Stimulated activated CD8-positive, alpha-beta memory T cell treated with anti-CD3 and anti-CD28 coated beads, Interleukin-4, amount 100 ng/mL, for 4 hours (primary cell): ENCODE measurements at places on chromosomes 3 and 15.

DNA sequence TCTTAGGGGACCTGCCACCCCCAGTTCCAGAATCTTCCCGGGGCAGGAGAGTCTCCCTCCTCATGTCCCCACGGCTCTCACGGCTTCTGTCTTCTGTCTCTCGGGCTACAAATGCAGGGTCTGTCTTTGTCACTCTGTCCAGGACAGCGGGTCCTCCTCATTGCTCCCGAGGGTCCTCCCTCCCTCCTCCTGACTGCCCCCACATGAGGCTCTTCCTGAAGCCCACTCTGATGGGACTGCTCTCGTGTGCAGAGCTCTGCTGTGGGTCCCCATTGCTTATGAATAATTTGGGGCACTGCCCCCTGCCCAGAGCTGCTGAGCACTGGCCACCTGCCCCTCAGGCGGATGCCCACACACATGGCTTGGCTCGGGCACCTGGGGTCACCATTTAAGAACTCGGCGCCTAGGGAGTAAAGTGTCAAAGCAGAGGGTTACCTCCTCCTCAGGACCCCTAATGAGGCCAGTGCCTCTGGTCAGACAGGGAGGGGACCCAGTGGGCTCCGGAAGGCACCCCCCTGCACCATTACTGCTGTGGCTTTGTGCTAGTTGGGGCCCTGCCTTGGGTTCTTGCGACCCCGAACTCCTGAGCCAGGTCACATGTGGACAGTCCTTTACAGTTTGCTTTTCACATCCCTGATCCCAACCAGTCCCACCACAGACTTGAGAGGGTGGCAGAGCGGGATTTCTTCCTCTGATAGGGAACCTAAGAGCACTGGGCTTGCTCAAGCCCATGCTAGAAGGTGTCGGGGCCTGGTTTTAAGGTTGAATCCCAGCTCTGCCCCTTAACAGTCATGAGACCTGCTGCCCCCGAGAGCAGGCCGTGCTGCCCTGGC lies 22.1 kb downstream of the HDAC11 start:
- no peak for DNase-seq

DNA sequence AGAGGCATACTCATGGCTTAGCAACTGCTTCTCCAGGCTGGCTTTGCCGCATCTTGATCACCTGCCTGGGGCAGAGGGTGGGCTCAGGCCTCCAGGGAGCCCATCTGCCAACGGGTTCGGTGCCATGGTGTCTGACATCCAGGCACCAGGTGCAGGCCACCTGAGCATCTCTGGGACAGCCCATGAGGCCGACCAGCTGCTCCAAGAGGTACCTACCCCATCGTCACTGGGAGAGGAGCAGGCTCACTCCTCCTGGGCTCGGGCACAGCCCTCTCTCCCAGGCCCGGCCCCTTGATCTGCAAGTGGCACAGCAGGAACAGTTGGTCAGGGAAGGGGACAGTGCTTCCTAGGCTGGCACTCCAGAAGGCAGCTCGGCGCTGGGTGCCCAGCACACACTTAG lies 21.9 kb downstream of the TPRA1 start:
- no peak for DNase-seq

- no peak for DNase-seq
Measured at GRCh38 chr15:32877252-32878019, 159.6 kb downstream of the GREM1 start.

DNA sequence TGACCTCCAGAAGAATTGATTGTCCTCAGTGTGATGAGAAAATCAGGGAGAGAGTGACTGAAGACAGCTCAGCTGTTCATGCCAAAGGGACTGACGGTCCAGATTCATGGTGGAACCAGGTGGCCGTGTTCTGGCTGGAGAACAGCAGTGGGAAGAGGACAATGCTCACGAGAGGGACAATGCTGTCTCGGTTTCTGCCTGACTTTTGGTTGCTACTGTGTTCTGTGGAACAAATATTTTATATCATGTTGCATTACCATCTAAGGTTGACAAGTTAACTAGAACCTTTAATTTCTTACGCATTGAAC lies 58.0 kb upstream of the ULK4 start:
- DNase-seq = no peak

GRCh38 chr3:86887876-86888275 lies 103.1 kb downstream of the VGLL3 start:
- DNase-seq = no peak

GRCh38 chr3:132346841-132347736 lies 29.9 kb downstream of the ACP3 start:
- DNase-seq = no peak

DNA sequence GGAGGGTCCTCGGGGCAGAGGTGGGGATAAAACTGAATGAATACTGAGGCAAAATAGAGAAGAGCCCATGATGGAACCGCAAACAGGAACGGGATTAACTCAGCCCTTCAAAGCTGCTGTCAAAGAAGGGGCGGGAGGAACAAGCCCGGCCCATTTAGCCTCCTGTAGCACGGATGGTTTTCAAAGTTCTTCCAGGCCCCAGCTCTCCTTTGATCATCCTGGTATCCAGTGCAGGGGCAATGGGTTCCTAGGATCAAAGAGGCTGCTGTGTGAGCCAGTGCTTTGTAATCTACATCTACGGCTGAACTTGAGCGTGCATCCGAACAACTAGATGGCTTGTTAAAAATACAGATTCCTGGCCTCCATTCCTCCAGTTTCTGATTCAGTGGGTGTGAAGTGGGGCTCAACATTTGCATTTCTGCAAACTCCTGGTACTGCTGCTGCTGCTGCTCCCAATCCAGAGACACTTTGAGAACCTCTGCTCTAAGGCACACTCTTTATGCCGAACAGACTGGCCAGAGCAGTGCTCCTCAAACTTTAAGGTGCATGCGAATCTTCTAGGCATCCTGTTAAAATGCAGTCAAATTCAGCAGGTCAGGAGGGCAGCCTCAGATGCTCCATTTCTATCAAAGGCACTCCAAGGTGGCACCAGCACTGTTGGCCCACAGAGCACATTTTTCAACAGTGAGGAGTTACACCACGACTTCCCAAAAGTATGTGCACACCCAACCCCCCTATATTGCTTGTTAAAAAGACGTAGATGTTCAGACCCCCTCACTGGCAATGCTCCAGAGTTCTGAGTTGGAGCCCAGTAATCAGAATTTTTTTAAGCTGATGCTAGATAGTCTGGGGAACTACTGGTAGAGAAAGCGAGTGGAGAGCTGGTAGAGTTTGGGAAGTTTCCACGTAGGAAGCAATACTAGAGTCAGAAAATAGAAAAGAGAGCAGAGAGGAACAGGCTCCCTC lies 5.6 kb downstream of the GALNT15 start:
- no peak for DNase-seq

GRCh38 chr3:158660711-158661110 lies 11.7 kb downstream of the LXN start:
- no peak for DNase-seq

- DNase-seq = no peak
Measured at GRCh38 chr3:98600412-98601095, 7.1 kb upstream of the CPOX start.

GRCh38 chr3:126005951-126006350 lies 37.0 kb downstream of the ROPN1B start:
- no peak for DNase-seq

DNA sequence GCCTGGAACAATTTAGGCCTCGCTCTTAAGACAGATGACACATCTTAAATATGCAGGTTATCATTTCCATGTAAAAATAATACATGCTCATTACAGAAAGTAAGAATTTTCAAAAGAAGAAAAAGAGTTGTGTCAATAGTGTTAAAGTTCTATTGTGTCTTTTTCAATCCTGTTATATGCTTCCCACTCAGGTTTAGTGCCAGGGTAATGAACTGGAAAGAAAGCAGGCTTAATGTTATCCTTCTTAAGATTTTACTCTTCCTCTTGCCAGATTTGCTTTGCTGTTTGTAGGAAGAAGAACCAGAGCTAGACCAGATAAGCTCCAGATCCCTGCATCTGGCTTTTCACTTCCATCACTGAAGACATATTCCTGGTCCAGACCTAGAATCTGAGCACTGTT lies 128.6 kb downstream of the TPRG1 start:
- DNase-seq = no peak

GRCh38 chr3:14218355-14218754 lies 39.7 kb downstream of the LSM3 start:
- no peak for DNase-seq

GRCh38 chr3:183265157-183265642 lies 12.1 kb downstream of the B3GNT5 start:
- no peak for DNase-seq

GRCh38 chr3:127166501-127167065 lies 26.3 kb upstream of the PRR23E start:
- DNase-seq = no peak

- DNase-seq = no peak
Measured at GRCh38 chr15:47460795-47461573, 256.3 kb upstream of the SEMA6D start.

DNA sequence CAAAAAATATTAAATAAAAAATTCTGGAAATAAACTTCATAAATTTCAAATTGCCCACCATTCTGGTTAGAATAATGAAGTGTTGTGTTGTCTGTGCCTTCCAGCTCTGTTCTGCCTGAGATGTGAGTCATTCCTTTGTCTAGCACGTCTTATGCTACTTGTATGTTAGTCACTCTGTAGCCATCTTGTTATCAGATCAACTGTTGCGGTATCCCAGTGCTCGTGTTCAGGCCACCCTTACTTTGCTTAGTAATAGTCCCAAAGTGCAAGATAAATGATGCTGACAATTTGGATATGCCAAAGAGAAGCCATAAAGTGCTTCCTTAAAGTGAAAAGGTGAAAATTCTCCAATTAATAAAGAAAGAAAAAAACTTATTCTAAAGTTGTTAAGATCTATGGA lies 527.5 kb downstream of the NAALADL2 start:
- DNase-seq = no peak

- DNase-seq = no peak
Measured at GRCh38 chr3:132661101-132661500, 972 bp downstream of the UBA5 start.

- no peak for DNase-seq
Measured at GRCh38 chr3:155946178-155946577, 75.7 kb downstream of the GMPS start.

DNA sequence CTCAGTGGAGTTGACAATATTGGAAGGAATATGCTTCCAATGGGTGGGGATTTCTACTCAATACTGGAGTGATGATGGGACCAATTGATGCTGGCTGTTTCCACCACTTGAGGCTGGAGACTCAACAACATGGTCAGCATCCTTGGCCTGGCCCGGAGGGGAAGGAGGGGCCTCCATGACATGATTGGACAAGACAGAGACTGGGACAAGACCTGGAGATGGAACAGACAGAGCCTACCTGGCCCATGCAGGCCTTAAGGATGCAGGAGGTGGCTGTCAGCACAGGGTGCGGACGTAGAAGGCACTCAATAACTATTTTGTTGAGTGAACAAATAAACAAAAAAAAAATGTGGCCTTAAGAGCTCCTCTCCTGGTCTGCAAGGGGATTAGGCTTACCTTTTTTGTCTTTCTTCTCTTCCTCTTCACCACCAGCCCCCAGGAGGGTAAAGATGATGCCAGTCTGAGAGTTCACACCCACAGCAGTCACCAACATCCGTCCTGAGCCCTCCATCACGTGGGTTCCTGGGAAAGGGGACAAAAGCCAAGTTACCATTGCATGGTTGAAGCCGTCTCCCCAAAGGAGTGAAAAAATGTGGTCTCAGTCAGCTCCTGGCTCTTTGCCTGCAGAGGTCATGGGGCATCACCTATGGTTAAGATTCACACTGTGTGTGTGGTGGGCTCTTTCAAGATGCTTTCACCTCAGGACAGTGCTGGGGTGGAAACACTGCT lies 67.1 kb upstream of the SEC13 start:
- no peak for DNase-seq

DNA sequence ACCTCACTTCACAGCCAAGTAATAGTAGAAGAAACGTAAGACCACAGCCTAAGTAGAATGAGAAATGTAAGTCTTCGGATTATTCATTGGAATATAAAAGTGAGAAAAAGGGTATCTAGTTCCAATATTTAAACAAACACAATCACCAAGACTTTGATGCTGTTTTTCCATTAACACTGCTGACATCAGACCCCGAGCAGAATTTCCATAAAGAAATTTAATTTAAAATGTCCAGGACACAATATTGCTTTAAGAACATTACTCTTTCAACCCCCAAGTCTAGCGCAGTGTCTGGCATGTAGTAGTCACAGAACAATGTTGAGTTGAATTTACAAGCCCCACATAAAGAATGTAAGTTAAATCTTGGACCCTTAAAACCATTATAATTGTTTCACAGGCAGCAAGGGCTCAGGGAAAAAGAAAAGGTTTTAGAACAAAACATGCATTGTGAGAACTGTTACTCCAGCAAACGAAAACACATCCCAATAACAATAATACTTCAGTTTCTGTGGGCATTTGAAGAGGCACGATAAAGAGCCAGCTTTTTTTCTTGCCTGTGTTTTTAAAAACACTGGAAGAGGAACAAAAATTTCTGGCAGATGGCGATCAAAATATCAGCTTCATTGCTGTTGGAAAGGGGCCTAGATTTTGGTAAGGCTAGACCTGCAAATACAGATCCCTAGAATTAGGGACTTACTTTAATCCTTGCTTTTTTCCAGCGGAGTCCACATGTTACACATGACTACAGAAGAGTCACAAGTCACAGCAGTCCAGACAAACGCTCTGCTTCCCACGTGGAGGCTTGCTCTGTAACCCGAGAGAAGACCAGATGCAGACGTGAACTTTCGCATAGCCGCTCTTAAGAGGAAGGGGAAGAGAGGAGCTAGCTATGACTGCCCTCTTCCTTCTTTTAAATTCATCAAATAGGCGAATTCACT lies 77.9 kb upstream of the IGSF10 start:
- no peak for DNase-seq

DNA sequence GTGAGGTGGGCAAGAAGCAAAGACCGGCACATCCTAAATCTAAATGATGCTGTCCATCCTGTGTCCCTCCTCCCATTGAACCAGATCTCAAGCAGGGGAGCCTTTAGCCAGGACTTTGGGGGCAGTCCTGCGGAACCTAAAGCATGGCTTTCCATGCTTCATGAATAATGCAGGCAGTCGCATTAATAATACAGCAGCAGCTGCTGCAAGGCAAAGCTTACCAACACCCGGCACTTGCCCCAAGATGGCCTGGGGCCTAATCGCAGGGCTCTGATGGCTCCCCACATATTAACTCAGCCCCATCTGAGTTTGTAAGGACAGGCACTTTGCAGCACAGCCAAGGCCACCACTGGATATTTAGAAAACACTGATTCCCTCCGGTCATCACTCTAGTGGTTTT lies 114.4 kb downstream of the NTRK3 start:
- DNase-seq = no peak

- DNase-seq = no peak
Measured at GRCh38 chr15:90914305-90915080, 11.4 kb downstream of the MAN2A2 start.

- no peak for DNase-seq
Measured at GRCh38 chr3:12409684-12410596, 74.3 kb upstream of the TSEN2 start.

GRCh38 chr15:80635953-80636352 lies 59.2 kb upstream of the ABHD17C start:
- no peak for DNase-seq

GRCh38 chr3:178671791-178672190 lies 135.6 kb downstream of the KCNMB2 start:
- no peak for DNase-seq

DNA sequence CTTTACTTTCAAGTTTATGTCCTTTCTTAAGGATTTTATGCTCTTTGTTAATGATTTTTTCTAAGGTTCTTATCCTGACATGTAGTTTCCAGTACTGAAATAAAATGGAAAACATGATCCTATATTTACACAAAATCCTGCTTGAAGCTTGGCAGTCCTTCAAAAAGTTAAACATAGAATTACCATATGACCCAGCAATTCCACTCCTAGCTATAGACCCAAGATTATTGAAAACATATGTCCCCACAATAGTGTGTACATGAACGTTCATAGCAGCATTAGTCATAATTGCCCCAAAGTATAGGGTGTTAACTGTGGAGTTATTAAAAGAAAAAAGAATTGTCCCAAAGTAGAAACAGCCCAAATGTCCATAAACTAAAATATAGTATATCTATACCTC lies 33.2 kb downstream of the ITGB5 start:
- DNase-seq = no peak
